ENCODE measurements at places on chromosomes 7 and 10. TPM values are rescaled to one million over a fixed set of nuclear protein-coding genes. Genes with fewer than 3 reads are reported as not detected.

The COPS6 gene
- 82.9 TPM for total RNA-seq

GRCh38 chr7:135180122-135180521, 9.6 kb upstream of the CYREN start:
- no peak for DNase-seq
- H3K4me3 ChIP-seq, result no peak overlapping the region
- H3K27ac ChIP-seq, result no peak overlapping the region
- no peaks in the 10 kb centered on the region for H3K27me3 ChIP-seq
- H3K4me1 ChIP-seq, result no peaks in the 10 kb centered on the region

- no peak overlapping the region for H3K4me3 ChIP-seq
- no peak overlapping the region for H3K27ac ChIP-seq
- H3K36me3 ChIP-seq, result no peaks in the 10 kb centered on the region
- no peaks in the 10 kb centered on the region for H3K27me3 ChIP-seq
- no peaks in the 10 kb centered on the region for H3K4me1 ChIP-seq
Observed at GRCh38 chr7:116610210-116610609, 61.8 kb upstream of the MET start.

DNA sequence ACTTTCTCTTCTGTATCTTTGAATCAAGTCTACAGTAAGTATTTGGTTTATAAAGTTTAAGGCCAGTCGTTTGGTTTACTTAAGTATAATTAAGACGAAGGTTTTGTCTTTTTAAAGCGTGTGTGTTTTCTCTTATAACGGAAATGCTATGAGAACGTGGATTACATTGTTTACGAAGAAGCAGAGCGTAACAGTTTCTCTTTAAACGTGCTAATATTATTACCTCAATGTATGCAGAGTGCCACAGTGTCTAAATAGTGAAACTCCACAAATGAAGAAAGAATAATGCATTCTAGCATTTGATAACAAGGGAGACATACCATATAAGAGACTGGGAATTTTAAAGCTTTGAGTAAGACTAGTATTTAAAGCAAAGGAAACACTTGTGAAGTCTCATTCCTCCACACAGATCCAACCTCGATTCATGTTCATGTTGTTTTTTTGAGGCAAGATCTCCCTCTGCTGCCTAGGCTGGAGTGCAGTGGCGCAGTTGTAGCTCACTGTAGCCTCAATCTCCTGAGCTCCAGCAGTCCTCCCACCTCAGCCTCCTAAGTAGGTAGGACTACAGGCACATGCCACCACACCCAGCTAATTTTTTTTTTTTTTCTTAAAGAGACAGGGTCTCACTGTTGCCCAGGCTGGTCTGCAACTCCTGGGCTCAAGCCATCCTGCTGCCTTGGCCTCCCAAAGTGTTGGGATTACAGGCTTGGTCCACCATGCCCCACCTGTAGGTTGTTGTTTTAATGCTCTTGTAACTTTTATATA, 75.1 kb downstream of the ANKRD61 start:
- H3K4me3 ChIP-seq, result peak overlapping the region; percentile 82
- H3K27ac ChIP-seq, result peak overlapping the region; percentile 74
- DNase-seq, result no peak

DNA sequence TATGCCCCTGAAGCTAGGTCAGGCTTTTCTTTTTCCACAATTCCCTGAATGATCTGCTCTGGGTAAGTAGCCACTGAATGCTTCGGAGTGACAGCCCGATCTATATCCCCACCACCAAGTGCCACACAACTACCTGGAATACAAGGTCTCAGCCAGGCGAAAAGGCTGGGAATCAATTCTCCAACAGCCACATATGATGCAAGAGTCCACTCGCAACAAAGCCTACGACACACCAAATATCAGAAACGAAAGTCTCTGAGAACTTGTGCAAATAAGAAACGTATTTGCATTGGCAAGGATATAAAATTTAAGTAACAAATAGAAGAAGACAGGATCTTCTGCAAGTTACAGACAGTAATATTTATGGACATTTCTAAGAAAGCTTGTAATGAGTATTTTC, 5.7 kb downstream of the HIPK2 start:
- H3K27me3 ChIP-seq, result no peaks in the 10 kb centered on the region
- DNase-seq, result no peak
- no peak overlapping the region for H3K27ac ChIP-seq
- H3K36me3 ChIP-seq, result peaks cover 23% of the 10 kb centered on the region
- no peak overlapping the region for H3K4me3 ChIP-seq
- H3K4me1 ChIP-seq, result peaks cover 68% of the 10 kb centered on the region

GRCh38 chr7:155660059-155660757, 15.7 kb downstream of the RBM33 start:
- H3K4me1 ChIP-seq, result peaks cover 36% of the 10 kb centered on the region
- no peak overlapping the region for H3K4me3 ChIP-seq
- H3K27me3 ChIP-seq, result no peaks in the 10 kb centered on the region
- no peaks in the 10 kb centered on the region for H3K36me3 ChIP-seq

GRCh38 chr7:25884265-25884828, 267.7 kb upstream of the NFE2L3 start:
- peaks cover 37% of the 10 kb centered on the region for H3K4me1 ChIP-seq
- no peak for DNase-seq
- no peak overlapping the region for H3K4me3 ChIP-seq
- H3K27ac ChIP-seq, result no peak overlapping the region
- H3K36me3 ChIP-seq, result no peaks in the 10 kb centered on the region

GRCh38 chr7:25786936-25787335, 365.1 kb upstream of the NFE2L3 start:
- no peak overlapping the region for H3K27ac ChIP-seq
- H3K4me3 ChIP-seq, result no peak overlapping the region
- DNase-seq, result no peak
- no peaks in the 10 kb centered on the region for H3K36me3 ChIP-seq

DNA sequence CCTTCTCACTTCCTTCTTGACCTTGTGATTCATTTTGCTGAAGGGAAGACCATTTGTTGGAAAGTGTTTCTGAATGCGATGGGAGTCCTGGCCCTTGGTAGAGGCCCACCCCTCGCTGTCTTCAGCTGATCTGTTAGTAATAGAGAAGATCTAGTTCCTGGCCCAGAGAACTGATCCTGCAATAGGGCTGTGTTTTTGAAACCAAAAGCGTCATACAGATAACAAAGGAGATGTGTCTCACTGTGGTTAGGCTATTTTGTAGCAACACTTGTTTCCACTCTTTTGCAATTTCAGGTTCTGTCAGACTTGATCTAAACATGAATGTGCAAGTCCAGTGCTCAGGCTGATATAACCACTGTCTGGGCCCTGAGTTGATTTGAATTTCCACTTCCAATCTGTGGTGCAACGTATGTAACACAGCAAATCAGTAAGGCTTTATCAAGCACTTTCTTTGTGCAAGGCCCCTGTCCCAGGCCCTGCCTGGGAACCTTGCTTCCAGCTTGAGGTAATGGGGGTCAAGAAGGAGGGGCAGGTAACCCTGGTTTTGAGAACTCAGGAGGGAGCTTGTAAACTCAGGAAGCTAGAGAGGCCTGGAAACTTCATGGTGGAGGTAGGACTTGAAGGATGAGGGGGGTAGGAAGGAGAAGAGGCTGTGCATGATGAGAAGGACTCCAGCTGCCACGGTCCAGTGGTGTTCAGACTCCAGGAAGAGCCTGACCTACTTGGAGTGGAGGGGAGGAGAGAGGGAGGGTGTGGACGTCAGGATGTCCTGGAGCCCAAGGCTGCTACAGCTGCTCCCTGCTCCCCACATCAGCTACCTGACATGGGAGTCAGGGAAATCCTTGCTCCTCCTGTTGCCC, 42.2 kb upstream of the SRGN start:
- no peaks in the 10 kb centered on the region for H3K36me3 ChIP-seq
- H3K4me1 ChIP-seq, result no peaks in the 10 kb centered on the region
- no peaks in the 10 kb centered on the region for H3K27me3 ChIP-seq
- no peak overlapping the region for H3K27ac ChIP-seq
- DNase-seq, result no peak

The GIMAP4 gene
- 14.4 TPM for total RNA-seq
